ENCODE measurements at places on chromosomes 13 and 19.

DNA sequence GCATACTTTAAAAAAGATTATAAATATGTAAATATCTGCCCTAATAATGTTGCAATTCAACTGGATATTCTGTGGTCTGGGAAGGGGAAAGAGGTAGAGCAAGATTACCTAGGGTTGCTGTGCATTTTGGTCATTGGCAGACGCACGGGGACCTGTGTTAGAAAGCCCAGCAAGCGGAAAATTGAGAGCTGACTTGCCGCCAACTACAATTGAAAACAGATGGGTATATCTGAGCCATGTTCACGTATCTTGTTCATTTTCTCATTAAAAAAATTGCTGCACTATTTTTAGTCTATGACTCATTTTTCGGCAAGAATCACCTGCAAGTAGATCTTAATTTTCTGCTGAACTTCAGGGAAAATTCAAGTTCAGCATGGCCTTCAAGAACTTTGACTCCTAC lies 308.5 kb upstream of the TMTC4 start:
- DNase-seq: no peak

DNA sequence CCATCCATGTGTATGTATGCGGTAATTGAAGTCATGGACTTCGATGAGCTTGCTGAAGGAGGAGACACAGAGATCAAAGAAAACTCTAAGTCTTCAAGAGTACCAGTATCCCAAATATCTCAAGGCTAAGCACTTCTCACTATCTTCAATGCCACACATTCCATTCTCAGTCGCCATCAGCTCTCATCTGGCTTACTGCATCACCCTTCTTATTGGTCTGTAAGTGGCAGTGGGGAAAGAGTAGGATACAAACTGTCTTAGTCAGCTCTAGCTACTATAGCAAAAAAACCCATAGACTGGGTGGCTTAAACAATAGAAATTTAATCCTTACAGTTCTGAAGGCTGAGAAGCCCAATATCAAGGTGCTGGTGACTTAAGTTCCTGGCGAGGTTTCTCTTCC lies 218.7 kb downstream of the POSTN start:
- no peak for DNase-seq

- DNase-seq: no peak
Measured at GRCh38 chr19:4284176-4284958, 5.3 kb downstream of the SHD start.

DNA sequence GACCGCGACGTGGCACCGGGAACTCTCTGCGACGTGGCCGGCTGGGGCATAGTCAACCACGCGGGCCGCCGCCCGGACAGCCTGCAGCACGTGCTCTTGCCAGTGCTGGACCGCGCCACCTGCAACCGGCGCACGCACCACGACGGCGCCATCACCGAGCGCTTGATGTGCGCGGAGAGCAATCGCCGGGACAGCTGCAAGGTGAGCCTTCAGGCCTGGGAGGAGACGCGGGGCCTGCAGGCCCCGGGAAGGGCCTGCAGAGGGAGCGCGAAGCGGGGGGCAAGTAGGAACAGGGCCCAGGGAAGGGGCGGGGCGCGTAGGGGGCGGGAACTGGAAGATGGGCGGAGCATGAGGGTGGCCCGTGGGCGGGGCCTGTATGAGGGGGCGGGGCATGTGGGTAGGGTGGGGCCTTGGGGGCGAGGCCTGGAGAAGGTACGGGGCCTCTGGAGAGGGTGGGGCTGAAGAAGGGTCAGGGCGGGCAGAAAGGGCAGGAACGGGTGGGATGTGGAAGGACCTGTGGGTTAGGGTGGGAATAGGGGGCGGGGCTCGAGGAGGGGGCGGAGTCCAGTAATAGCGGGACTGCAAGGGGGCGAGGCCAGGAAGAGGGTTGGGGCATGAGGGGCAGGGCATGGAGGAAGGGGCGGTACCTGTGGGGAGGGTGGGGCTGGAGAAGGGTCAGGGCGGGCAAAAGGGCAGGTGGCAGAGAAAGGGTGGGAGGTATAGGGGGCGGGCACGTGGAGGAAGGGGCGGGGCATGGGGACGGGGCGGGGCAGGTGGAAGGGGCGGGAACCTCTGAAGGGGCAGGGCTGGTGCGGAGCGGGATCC lies 2.5 kb downstream of the CFD start:
- peak; percentile 40 for DNase-seq

GRCh38 chr19:3067563-3067962 lies 5.3 kb upstream of the TLE5 start:
- no peak for DNase-seq

- DNase-seq: peak; percentile 70
Measured at GRCh38 chr19:55638864-55639359, 1.9 kb upstream of the ZNF580 start.

DNA sequence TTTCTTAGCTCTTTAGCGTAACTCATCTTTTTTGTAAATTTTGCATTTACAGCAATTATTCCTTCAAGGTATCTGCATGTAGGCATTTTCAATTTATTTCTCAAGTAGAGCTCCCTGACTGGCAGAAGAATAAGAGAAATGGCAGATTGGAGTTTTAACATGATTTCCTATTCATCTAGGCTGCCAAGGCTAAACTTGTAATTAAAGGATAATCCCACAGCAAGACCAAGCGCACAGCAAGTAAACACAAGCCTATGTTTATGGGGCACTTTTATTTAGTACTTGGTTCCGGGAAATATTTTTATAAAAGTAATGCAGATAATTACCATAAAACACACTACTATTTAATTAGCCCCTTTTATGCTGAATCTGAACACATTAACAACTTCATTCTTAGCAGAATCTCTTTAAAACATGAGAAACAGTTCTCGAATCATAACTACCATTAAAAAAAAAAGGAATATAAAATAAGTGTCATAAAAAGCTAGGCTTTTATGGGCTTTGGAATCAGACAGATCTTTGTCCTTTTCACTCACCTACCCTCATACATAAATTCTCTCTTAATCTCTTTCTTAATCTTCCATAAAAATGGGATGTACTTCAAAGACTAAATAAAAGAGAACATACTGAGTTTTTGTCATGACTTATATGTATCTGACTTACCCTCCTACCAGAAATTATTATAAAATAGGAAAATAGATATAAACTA lies 961.6 kb upstream of the MIR17HG start:
- DNase-seq: no peak

DNA sequence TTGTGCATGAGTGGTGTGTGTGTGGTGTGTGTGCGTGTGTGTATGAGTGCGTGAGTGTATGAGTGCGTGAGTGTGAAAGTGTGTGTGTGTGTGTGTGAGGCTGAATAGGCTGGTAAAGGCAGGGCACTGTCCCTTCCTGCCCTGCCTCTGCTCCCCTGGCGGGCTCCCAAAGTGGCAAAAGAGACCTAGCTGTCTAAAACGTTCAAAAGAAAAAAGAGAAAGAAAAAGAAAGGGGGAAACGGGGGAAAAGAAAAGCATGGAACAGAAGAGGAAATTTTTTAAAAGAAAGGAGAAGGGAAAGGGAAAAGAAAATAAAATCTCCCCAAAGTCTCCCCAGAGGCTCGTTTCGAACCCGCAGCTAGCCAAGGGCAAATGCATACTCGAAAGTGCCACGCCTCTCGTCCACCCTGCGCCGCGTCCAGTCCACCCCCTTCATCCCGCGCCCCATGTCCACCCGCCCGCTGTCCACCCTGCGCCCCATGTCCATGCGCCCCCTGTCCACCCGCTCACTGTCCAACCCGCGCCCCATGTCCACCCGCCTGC lies 37.0 kb upstream of the FLT1 start:
- DNase-seq: no peak

DNA sequence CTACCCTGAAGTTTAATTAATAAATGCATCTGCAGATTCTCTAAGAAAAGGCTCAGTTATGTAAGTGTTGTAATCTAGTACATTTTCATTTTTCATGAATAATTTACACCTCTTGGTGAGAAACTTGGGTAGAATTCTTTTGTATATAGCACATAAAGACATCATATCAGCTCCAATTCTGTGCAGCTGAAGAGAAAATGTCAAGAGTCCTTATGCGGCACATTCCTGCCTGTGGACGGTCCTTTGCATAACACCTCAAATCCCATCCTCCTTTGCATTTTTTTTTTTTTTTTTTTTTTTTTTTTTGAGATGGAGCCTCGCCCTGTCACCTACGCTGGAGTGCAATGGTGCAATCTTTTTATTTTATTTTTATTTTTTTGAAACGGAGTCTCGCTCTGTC lies 60.2 kb upstream of the RAP2A start:
- no peak for DNase-seq

DNA sequence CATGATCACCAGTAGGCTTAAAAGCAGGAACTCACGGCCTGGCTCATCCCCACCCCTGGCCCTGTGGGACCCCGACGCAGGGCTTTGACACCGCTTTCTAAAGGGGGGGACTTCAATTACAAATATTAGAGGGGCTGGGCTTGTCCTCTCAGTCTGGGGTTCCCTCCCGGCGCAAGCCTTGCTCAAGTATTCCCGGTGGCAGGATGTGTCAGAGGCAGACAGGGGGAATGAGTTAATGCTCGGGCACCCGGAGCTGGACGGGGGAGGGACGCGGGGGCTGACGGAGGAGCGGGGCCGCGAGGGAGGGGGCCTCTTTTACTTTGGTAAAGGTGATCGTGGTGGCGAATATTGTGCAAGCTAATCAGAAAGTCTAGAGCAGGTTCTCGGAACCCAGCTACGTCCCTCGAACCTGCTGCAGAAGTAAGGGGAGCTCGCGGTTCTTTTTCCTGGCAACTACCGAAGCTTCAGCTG lies 1.1 kb downstream of the FGF14 start:
- no peak for DNase-seq

DNA sequence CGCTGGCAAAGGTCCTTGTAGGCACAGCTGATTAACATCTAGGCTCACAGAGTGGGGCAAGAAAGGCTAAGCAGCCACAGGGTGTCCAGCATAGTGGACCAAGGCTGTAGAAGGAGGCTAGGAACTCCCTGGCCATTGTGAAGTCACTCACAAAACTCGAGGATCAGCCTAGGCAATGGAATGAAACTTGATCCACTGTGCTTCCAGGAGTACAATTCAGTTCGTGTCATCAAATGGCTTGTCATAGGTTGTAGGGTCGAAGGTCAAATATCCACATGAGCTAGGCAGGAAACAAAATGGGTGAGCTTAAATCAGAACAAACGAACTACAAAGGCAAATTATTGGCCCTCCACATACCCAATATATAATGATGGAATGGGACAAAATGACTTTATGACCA lies 4.4 kb upstream of the FAM187B start:
- DNase-seq: no peak

DNA sequence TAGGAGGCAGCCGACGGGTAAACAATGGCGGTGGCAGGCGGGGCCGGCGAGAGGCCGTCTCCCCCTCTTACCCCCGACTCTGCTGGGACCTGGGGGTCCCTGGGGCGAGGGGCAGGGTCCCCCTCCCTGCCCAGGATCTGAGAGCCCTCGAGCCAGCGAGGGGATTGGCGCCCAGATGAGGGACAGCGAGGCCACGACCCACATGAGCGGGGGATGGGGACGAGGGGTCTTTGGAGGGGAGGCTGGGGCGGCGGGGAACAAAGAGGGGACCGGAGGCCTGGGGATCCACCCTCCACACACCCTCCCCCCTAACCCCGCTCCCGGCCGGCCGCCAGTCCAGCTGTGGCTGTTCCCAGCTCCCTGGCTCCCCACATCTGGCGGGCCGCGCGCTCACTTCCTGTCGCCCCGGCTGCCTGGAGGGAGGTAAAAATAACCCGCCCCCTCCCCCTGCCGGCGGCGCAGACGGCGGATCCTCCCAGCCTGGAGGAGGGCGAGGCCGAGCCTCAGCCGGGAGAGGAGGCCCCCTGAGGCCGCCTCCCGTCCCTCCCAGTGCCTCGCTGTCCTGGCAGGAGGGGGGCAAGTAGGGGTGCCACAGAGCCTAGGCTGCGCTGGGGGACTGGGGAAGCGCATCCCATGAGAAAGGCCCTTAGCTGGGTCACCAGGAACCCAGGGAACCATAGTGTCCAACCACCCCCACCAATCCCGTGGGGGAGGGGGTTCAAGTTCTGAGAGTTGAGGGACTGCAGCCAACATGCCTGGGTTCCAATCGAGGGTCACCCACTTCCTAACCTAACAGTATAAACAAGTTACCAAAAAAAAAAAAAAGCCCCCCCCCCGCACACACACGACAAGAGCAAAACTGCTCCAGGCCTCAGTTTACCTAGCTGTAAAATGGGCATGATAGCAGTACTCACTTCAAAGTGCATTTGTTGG lies 29.3 kb upstream of the NANOS3 start:
- peak; percentile 88 for DNase-seq

GRCh38 chr13:54637366-54637765 lies 1608.8 kb downstream of the OLFM4 start:
- no peak for DNase-seq

DNA sequence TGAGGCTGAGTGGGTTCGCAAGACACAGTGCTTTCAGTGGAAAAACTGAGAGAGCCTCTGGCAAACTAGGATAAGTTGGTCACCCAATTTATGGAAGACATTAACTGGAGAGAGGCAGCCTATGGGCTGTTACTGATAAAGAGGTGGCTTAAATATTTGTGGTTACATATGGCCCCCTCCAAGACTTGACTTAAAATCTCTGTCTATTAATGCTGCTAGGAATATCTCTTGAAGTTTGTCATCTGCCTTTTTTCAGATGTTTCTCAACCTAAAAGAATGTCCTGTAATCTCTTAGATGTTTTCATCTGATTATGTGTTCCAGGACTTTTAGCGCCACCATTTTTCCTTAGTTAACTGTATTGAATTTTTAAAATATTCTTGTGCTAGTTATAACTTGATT lies 54.6 kb downstream of the NAA16 start:
- no peak for DNase-seq

- no peak for DNase-seq
Measured at GRCh38 chr13:22454586-22454985, 726.2 kb upstream of the SGCG start.

DNA sequence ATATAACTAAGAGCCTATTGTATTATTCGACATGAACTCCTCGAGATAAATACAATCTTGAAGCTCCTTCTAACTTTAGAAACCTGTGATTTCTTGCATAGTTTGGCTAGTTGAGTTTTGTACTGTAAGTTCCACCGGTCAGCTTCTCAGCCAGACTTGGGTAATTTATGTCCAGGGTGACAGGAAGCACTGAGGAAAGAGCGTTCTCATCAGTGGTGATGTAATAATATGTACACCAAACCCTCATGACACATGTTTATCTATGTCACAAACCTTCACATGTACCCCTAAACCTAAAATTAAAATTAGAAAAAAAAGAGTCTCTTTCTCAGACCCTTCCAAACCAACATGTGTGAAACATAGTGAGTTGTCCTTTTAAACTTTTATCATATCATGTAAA lies 205.7 kb downstream of the KCNRG start:
- no peak for DNase-seq

GRCh38 chr13:32425158-32425557 lies 2.8 kb downstream of the N4BP2L1 start:
- DNase-seq: no peak

GRCh38 chr13:108166078-108166477 lies 49.3 kb downstream of the LIG4 start:
- DNase-seq: no peak

GRCh38 chr13:75512253-75512652 lies 25.4 kb downstream of the COMMD6 start:
- no peak for DNase-seq

DNA sequence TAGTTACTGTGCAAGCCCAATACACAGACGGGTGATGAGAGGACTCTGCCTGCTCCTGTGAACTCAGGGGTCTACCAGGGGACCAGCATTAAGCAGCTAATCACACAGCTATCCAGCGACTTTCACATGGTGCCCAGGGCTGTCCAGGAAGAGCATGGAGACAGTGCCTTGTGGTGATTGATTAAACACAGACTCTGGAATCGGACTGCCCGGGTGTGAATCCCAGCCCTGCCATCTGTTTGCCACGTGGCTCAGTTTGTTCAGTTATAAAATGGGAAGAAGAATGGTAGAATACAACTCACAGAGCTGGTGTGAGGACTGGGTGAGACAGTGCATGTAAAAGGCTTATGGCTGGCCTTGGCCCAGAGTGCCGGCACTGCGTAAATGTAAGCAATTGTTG lies 42.1 kb upstream of the NPAS1 start:
- DNase-seq: no peak
